Thoracic aorta endothelial cell (primary cell): ENCODE measurements at places on chromosomes 3 and 15. TPM values are rescaled to one million over a fixed set of nuclear protein-coding genes. Genes with fewer than 3 reads are reported as not detected.

The TGM5 gene
- not detected in 2 replicates for total RNA-seq

The IL17RB gene
- 0.22 TPM in 1 of 2 replicates, not detected in the other for total RNA-seq

The ECE2 gene
- not detected in 2 replicates for total RNA-seq

The SEMA3F gene
- total RNA-seq = 75.3 and 134 TPM in 2 replicates

The SAXO2 gene
- total RNA-seq = 0.22 and 0.40 TPM in 2 replicates

The NR2F2 gene
- total RNA-seq = 24.8 and 57.2 TPM in 2 replicates

The CCDC12 gene
- 30.4 and 33.4 TPM in 2 replicates for total RNA-seq

The SLTM gene
- 80.9 and 91.0 TPM in 2 replicates for total RNA-seq

The FBN1 gene
- total RNA-seq = 48.0 and 108 TPM in 2 replicates

The HYPK gene
- total RNA-seq = 8.8 and 11.0 TPM in 2 replicates

The CFAP100 gene
- not detected in 2 replicates for total RNA-seq

The SNX22 gene
- total RNA-seq = 0.65 and 1.5 TPM in 2 replicates

The B2M gene
- 2,058 and 2,699 TPM in 2 replicates for total RNA-seq

The CPNE9 gene
- total RNA-seq = not detected in 2 replicates

The STARD5 gene
- 0.93 and 1.4 TPM in 2 replicates for total RNA-seq

The FHIT gene
- 1.4 and 2.5 TPM in 2 replicates for total RNA-seq

The FES gene
- total RNA-seq = 40.8 and 50.6 TPM in 2 replicates

The RYR3 gene
- total RNA-seq = under 0.01 and 0.66 TPM in 2 replicates
